ENCODE measurements at places on chromosomes 16 and 17. TPM values are rescaled to one million over a fixed set of nuclear protein-coding genes. Genes with fewer than 3 reads are reported as not detected.

DNA sequence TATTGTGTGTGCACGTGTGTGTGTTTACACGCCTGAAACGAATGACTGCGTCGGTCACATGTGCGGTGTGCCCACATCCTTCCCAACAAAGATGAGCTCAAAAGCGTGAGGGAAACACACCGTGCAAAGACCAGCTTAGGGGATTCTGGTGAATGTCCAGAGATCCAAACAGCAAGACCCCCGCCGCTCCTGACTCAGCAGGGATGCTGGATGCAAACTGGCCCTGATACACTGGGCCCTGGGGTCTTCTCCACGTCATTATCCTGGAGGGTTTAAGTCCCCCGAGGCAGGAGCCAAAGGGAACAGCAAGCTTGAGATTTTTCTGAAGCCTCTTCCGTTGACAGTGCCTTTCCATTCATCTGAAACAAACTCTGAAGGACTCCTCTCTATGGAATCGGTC is 59.2 kb downstream of the TBC1D16 start:
- no peak for DNase-seq

DNA sequence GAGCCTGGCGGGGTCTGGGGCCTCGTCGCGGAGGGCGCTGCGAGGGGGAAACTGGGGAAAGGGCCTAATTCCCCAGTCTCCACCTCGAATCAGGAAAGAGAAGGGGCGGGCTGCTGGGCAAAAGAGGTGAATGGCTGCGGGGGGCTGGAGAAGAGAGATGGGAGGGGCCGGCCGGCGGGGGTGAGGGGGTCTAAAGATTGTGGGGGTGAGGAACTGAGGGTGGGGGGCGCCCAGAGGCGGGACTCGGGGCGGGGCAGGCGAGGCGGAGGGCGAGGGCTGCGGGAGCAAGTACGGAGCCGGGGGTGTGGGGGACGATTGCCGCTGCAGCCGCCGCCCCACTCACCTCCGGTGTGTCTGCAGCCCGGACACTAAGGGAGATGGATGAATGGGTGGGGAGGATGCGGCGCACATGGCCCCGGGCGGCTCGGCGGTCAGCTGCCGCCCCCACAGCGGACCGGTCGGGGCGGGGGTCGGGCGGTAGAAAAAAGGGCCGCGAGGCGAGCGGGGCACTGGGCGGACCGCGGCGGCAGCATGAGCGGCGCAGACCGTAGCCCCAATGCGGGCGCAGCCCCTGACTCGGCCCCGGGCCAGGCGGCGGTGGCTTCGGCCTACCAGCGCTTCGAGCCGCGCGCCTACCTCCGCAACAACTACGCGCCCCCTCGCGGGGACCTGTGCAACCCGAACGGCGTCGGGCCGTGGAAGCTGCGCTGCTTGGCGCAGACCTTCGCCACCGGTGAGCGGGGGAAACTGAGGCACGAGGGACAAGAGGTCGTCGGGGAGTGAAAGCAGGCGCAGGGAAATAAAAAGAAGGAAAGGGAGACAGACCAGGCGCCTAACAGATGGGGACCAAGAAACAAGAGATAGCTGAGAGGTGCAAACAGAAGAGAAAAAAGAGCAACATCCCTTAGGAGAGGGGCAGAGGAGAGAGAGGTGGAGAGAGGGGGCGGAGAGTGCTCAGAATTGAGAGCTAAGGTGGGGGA is at the start of gene PNMT:
Gene PNMT (plus strand): TSS at position 509 of the 980 bp plus-strand sequence. CDS start 23 bp downstream, at position 532.
- peak; percentile 75 for DNase-seq

DNA sequence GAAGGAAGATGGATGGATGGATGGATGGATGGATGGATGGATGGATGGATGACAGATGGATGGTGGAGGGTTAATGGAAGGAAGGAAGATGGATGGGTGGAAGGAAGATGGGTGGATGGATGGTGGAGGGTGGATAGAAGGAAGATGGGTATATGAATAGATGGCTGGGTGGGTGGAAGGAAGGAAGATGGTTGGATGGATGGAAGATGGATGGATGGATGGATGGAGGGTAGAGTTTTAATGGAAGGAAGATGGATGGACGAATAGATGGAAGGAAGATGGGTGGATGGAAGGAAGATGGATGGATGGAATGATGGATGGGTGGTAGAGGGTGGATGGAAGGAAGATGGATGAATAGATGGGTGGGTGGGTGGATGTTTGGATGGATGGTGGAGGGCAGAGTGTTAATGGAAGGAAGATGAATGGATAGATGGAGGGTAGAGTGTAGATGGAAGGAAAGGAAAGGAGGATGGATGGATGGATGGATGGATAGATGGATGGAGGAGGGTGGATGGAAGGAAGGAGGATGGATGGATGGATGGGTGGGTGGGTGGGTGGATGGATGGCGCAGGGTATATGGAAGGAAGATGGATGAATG is 22.1 kb downstream of the MLYCD start:
- DNase-seq = no peak

GRCh38 chr17:40517286-40517662 is 15.9 kb upstream of the TNS4 start:
- DNase-seq = no peak

GRCh38 chr16:12410837-12411490 is 392.7 kb downstream of the CPPED1 start:
- DNase-seq = no peak

DNA sequence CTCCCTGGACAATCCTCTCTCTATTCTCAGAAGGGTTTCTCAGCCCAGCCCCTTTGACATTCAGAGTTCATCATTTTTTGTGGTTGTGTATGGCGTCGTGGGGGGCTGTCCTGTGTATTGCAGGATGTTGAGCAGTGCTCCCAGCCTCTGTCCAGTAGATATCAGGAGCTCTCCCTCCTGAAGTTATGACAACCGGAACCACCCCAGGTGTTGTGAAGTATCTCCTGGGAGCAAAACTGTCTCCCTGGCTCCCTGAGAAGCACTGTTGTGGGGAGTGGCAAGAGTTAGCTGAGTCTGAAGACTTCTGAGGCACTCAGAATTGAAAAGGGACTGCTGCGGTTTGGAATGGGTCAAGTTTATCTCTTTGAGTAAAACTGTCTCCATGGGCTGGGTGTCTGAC is 55.9 kb upstream of the MGAT5B start:
- DNase-seq = no peak

GRCh38 chr16:67459861-67460150 is 21.2 kb downstream of the ATP6V0D1 start:
- peak; percentile 86 for DNase-seq

DNA sequence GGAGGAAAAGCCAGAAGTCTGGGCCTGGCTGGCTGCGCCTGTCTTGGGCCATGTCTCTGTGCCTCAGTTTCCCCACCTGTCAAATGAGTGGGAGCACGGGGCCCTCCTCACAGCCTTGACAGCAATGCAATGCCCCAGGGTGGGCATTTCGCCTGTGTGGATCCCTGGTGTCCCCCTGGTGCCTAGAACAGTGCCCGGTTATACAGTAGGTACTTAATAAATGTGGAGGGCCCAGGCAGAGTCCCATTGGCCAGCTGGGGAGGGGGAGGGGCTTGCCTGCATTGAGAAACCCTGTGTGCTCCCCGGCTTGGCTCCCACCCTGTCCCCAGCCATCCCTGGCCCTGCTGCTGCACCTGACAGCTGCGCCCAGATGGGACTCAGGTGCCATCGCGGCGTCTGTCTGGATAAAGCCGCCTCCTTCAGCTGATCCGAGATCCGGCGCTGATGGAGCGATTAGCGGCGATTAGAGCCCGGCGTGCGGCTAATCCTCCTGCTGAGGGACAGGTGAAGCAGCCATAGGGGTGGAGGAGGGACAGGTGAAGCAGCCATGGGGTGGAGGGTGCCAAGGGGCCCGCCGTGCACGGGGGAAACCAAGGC is 12.4 kb downstream of the ZFPM1 start:
- DNase-seq = no peak

DNA sequence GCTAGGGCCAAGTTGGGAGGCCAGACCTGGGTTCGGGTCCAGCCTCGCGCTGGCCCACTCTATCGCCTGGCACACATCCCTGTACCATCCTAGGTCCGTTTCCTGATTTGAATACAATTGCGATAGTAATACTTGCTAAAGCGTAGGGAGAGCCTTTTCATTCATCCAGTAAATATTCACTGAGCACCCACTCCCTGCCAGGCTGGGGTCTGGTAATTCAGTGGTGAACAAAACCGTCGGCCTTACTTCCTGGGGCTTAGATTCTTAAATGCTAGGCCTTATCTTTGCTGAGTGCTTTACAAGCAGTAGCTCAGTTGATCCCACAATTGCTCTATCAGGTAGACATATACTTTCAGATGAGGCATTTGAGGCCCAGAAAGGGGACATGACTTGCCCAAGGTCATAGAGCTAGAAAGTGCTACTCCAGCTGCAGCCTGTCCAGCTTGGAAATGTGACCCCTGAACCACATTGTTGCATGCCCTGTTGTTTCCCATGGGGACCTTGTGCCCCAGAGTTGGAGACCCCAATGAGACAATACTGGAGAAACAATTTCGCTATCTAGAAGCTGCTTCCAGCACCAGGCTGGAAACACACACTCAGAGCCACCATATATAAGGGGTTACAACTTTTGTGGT is 691 bp downstream of the USB1 start:
- no peak for DNase-seq

- DNase-seq = no peak
These were observed 3.5 kb downstream of the PPL start for GRCh38 chr16:4933433-4933832.

The PMFBP1 gene
- 0.44 TPM for total RNA-seq

The COL1A1 gene
- total RNA-seq = 89.5 TPM

The UNC45B gene
- total RNA-seq = 193 TPM

The PYY gene
- not detected for total RNA-seq

The LMF1 gene
- total RNA-seq = 13.3 TPM

The NLGN2 gene
- 12.8 TPM for total RNA-seq
